ENCODE measurements at places on chromosomes 7 and 10. TPM values are rescaled to one million over a fixed set of nuclear protein-coding genes. Genes with fewer than 3 reads are reported as not detected.

DNA sequence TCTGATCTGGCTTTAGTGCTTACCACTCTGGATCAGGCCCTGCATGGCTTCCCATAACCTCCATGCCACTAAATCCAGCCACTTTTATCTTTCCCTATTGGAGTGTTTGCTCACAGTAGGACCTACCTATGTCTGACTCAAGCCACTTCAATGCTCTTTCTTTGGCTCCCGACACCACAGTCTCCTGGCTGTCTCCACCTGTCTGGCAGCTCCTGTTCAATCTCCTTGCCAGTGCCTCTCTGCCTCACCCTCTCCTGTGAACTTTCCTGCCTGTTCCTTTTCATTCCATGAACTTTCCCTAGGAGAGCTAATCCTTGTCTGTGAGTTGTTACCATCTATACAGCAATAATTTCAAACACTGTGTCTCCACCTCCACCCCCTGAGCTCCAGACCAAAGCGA, 82.6 kb upstream of the UCN3 start:
- DNase-seq: no peak

GRCh38 chr10:78752708-78753107, 316.1 kb upstream of the ZMIZ1 start:
- DNase-seq: no peak

Gene GSDME
- total RNA-seq: 4.1 TPM

Gene PHKG1
- 5.5 TPM for total RNA-seq

Data from MG63 (cell line).